K562 (cell line): ENCODE measurements at places on chromosomes 2 and 18. TPM values are rescaled to one million over a fixed set of nuclear protein-coding genes. Genes with fewer than 3 reads are reported as not detected.

Gene SERPINB10
- total RNA-seq: not detected in 2 replicates

DNA sequence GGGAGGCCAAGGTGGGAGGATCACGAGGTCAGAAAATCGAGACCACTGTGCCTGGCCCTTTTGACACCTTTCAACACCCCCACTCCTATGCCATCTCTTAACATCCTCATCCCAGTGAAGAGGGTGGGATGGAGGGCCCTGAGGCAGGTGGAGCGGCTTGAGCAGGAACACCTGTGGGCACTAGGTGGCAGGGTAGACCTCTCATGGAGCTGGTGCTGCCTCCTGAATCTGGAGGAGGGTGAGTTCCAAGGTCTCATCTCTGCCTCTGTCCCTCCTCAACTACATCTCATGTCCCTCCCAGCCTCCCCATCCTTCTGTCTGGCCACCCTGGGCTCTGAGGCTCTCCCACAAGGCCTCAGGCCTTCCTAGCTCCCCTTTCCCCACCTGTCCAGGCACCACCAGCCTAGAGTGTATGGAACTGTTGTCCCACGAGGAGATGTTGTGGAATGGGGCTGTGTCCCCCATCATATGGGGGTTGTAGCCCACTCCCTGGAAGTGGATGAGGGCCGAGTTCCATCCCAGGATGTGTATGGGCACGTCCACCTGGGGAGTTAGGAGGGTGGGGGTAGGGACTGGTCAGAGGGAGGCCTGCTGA, 17.0 kb upstream of the CRYBA2 start:
- peak; percentile 23 for DNase-seq
- no peak overlapping the region for H3K4me3 ChIP-seq
- H3K4me1 ChIP-seq: no peaks in the 10 kb centered on the region; the same call in 1 of the 2 replicates

DNA sequence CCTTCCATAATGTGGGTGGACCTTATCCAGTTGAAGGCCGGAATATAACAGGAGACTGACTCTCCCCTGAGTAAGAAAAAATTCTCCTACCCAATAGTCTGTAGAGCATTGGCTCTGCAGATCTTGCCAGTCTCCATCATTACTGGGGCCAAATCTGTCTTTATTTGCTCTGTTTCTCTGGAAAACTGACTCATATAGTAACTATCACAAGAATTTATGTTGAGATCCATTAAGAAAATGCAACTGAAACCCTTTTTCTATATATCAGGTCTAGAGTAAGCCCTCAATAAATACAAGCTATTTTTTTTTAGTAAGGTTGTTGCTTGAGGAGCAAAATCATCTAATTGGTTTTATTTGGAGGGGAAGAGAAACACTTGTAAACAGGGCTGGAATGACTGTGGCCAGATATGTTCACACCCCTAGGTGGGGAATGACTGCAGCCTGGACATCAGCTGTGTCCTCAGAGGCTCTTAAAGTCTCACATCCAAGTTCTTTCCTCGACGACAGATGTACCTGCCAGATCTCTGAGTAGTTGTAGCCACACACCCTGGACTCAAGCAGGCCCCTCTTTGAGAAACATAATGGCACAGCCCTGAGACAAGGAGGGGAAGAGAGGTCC, 339.7 kb downstream of the TNS1 start:
- DNase-seq: no peak
- no peaks in the 10 kb centered on the region for H3K4me1 ChIP-seq
- H3K27ac ChIP-seq: no peak overlapping the region
- H3K36me3 ChIP-seq: no peaks in the 10 kb centered on the region
- H3K4me3 ChIP-seq: no peak overlapping the region

DNA sequence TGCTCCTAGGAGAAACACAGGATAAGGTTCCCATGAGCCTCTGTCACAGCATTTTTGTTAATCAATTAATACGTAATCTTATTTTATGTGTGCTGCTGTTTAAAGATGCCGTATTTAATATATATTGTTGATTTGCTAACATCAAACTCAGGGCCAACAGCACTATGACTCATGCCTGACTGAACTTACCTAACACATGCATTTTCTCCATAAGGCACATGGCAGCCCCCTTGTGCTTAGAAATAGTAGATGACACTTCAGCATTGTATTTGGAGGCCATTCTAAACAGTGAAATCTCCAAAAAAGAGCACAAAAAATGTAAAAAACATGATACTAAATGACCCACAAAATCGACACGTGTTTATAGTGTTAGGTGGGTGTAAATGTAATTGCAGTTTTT, 314.8 kb downstream of the MYCN start:
- no peak for DNase-seq
- H3K27me3 ChIP-seq: peaks cover 9% of the 10 kb centered on the region; the same call in 1 of the 2 replicates
- no peak overlapping the region for H3K27ac ChIP-seq
- H3K4me3 ChIP-seq: no peak overlapping the region
- H3K4me1 ChIP-seq: no peaks in the 10 kb centered on the region
- no peaks in the 10 kb centered on the region for H3K36me3 ChIP-seq

DNA sequence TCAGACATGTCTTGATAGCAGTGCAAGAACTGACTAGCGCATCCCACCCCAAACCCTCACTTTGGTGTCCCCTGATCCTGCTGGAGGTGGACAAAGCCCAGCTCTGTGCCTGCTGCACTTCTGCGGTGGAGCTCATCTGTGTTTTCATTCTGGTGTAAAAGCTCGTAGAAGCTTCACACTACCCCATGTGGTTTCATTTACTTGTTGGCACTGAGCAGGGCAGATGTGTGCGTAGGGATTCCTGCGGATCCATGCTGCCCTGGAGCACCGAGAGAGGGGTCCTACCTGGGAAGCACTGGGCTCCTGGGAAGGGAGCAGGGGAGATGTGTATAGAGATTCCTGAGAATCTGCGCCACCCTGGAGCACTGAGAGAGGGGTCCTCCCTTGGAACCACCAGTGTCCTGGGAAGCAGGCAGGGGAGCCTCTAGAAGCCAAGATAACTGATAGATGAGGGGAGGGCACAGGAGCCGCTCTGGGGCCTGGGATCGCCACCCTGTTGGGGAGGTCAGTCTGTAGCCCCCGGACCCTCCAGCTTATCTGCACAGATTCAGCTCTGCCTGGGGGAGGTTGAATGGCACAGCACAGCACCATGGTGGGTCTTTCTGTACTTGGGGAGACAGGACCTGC, 106.9 kb upstream of the OTOS start:
- no peak overlapping the region for H3K4me3 ChIP-seq
- DNase-seq: no peak
- no peaks in the 10 kb centered on the region for H3K27me3 ChIP-seq

DNA sequence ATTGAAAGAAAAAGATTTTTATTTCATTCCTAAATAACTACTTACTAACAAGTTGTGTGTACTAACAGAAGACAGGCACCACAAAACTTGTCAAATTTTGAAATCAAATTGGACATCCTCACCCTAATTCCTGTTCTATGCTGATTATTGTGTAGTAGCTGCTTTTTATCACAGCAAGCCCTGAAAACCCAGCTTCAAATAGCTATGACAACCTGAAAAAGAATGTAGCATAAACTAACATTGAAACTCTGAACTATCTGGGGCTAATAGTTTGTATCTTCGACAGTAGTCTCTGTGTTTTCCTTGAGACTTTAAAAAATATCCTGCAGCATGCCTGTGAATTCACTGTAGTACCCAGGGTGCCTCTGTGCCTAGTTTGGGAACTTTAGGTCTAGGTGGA, 122.6 kb downstream of the WDPCP start:
- no peaks in the 10 kb centered on the region for H3K4me1 ChIP-seq
- no peak for DNase-seq
- no peak overlapping the region for H3K4me3 ChIP-seq
- no peaks in the 10 kb centered on the region for H3K27me3 ChIP-seq

DNA sequence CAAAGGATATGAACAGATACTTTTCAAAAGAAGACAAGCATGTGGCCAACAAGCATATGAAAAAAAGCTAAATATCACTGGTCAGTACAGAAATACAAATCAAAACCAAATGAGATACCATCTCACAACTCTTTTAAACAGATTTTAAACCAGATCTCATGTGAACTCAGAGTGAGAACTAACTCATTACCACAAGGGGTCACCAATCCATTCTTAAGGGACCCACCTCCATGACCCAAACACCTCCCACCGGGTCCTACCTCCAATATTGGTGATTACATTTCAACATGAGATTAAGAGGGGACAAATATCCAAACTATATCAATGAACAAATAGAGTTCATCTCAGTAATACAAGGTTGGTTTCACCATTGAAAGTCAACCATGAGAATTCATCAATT, 319.8 kb upstream of the GULP1 start:
- H3K27ac ChIP-seq: no peak overlapping the region
- no peaks in the 10 kb centered on the region for H3K36me3 ChIP-seq
- DNase-seq: no peak
- H3K27me3 ChIP-seq: no peaks in the 10 kb centered on the region

GRCh38 chr2:233974530-233975071, 57.4 kb downstream of the TRPM8 start:
- H3K27me3 ChIP-seq: peaks cover 13% of the 10 kb centered on the region
- H3K27ac ChIP-seq: no peak overlapping the region
- no peaks in the 10 kb centered on the region for H3K36me3 ChIP-seq
- no peak for DNase-seq
- H3K4me1 ChIP-seq: no peaks in the 10 kb centered on the region

- no peak overlapping the region for H3K27ac ChIP-seq
- no peaks in the 10 kb centered on the region for H3K36me3 ChIP-seq
- no peaks in the 10 kb centered on the region for H3K27me3 ChIP-seq
- H3K4me3 ChIP-seq: no peak overlapping the region
- DNase-seq: no peak
These were observed 18.1 kb downstream of the NABP1 start for GRCh38 chr2:191696001-191696400.

DNA sequence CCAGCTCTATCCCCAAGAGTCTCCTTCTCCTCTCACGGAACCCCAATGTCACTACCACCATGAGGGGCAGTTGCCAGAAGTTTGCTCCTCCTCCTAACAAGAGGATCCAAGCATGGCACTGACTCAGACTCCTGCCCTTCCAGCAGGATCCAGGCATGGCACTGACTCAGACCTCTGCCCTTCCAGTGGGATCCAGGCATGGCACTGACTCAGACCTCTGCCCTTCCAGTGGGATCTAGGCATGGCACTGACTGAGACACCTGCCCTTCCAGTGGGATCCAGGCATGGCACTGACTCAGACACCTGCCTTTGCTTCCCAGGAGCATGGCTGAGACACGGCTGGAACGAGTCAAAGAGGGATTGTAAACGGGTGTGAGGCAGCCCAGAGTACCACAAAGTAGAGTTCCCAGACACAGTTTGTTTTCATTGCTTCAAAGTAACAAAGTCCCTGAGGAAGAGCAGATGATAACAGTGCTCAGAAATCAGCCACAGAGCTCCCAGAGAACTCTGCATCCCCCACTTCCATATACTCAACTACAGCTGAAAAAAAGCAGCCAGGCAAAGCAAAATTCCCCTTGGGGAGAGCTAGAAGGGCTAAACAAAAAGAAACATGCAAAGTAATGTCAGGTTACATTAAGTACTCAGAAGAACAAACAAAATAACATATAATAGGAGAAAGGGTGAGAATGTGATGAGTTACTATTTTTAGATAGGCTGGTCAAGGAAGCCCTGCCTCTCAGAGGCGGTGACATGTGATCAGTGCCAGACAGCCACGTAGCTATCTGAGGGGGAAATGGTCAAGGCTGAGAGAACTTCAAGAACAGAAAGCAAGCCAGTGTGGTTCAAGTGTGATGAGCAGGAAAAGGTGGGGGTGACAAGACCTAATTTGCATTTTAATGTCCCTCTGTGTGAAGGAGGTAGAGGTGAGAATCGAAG, 3.0 kb downstream of the BUB1 start:
- no peaks in the 10 kb centered on the region for H3K27me3 ChIP-seq
- no peak for DNase-seq
- peaks cover 25% of the 10 kb centered on the region for H3K4me1 ChIP-seq
- peaks cover 64% of the 10 kb centered on the region for H3K36me3 ChIP-seq

DNA sequence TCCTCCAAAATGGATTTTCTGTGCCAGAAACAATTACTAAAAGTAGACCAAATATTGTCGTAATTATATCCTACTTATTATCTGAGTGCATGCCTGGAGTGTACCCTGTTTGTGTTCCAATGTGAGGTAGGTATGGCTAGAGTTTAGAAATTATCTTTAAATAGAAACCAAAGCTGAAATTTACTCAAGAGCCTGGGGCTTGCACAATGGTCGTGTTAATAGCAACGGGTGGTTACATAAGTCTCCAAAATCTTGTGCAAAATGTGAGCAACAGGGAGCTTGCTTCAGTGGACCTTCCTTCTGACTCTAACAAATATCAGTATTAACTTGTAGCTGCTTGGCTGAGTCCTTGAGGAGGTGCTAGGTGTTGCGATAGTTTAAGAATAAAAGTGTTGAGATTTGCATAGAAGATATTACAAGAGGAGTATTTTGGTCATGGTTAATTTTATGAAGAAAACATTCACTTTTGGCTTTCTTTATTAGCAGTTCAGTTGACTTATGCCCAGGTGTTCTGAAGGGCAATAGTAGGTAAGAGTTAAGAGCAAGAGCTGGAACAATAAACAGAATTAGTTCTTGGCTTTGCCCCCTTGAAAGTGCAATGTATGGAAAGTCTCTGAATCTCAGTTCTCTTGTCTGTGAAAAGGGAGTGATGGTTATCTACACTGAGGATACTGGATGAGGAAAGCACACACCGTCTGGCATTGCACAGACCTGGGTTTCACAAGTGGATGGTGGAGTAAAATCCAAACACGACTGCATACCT, 4.6 kb downstream of the CXCR4 start:
- no peak overlapping the region for H3K4me3 ChIP-seq
- no peak for DNase-seq
- H3K36me3 ChIP-seq: no peaks in the 10 kb centered on the region
- peaks cover 12% of the 10 kb centered on the region for H3K4me1 ChIP-seq
- H3K27ac ChIP-seq: no peak overlapping the region
- H3K27me3 ChIP-seq: peaks cover 32% of the 10 kb centered on the region

- no peak overlapping the region for H3K27ac ChIP-seq
- no peaks in the 10 kb centered on the region for H3K36me3 ChIP-seq
- H3K27me3 ChIP-seq: peaks cover 16% of the 10 kb centered on the region
- no peak overlapping the region for H3K4me3 ChIP-seq
- no peak for DNase-seq
These were observed 109.8 kb upstream of the SEC11C start for GRCh38 chr18:59029663-59030429.

GRCh38 chr2:33498291-33498956, 22.0 kb downstream of the RASGRP3 start:
- H3K27me3 ChIP-seq: peaks cover 5% of the 10 kb centered on the region
- no peak for DNase-seq
- H3K27ac ChIP-seq: no peak overlapping the region

Gene INO80C
- 42.1 and 46.6 TPM in 2 replicates for total RNA-seq

Gene PRSS56
- total RNA-seq: not detected in 2 replicates

DNA sequence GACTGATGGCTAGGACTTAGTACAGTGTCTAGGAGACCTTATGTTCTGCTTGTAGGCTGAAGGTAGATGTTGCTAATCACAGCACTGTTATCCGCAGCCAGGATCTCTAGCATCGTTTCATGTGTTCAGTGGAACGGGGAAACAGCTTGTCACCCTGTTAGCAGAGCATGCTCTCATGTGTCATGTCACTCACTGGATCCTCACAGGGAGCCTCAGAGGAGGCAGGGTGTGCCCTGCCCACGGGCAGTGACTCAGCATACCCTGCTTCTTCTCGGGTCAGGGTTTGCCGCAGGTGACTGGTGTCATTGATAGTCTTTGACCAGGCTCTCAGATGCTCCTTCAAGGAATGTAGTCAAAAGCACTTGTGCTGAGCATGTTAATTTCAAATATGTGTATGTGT, 44.4 kb downstream of the RPIA start:
- peaks cover 70% of the 10 kb centered on the region for H3K36me3 ChIP-seq
- peak; percentile 76 for DNase-seq
- no peak overlapping the region; the same call in 2 of the 3 replicates for H3K27ac ChIP-seq
- H3K4me3 ChIP-seq: no peak overlapping the region

Gene SLC11A1
- total RNA-seq: 1.2 and 1.6 TPM in 2 replicates

Gene TXNDC2
- total RNA-seq: 2.0 and 3.8 TPM in 2 replicates

Gene TMEM198
- 2.4 and 3.8 TPM in 2 replicates for total RNA-seq
